Activated CD4-positive, CD25-positive, alpha-beta regulatory T cell treated with anti-CD3 and anti-CD28 coated beads, Interleukin-2, amount 50 U/mL, for 16 hours (primary cell): ENCODE measurements at places on chromosomes 3 and 15.

DNA sequence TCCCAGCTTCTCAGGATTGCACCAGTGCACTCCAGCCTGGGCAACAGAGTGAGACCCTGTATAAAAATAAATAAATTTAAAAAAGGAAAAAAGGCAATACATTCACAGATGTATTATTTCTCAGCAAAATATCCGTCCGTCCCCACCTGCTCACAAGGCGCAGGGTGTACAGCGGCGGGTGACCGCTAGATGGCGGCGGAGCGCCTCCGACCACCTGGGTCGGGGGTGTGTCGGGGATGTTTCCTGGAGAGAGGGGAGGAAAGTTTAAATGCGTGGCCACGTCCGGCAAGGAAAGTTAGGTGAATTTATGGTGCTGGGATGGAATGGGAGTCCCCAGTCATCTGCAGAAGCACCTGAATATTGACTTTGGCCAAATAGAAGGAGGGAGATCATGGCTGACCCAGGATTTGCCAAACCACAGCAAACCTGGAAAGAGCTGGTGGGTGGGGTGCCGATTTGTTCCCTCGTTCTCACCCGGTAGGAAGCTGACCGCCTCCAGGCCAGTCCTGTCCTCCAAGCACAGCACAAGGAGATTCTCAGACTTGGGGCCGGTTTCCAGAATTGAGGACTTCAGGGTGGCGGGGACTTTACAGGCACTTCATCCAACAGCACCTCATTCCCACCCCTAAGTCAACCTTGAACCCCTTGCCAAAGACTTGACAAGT is 88.3 kb downstream of the TMEM266 start:
- peak; percentile 33 for DNase-seq

DNA sequence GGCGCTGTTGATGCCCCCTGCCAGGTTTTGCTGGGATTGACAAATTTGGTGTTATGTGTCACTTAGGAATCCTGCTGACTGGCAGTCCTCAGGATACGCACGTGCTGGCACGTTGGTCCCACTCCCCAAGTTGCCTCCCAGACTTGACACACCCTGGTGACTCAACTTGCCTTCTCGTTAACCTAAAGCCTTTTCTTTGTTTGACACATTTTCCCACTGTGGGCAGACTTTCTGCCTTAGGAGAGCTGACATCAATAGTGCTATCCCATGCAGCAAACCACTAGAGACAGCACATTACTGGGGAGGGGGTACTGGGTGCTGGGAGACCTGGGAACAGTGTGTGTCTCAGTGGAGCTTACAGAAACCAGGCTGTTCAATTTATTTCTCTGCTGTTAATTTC is 104.3 kb downstream of the OXNAD1 start:
- no peak for DNase-seq

DNA sequence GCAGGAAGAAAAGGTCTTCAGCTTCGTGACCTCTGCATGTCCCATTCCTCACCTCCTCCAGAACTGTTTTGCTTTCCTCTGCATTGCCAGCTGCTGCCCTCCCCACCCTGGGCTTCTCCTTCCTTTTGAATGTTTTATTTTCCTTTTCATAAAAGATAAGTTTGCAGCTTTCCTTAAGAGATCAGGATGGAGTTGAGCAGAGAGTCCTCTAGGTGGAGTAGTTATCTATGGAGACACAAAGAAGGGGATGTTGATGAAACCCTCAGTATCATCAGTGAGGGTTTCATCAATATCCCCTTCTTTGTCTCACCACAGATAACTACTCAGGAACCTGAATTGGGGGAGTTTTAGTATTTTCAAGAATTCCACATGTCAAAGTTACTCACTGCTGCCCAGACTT is 19.0 kb upstream of the SLC25A36 start:
- DNase-seq, result no peak

DNA sequence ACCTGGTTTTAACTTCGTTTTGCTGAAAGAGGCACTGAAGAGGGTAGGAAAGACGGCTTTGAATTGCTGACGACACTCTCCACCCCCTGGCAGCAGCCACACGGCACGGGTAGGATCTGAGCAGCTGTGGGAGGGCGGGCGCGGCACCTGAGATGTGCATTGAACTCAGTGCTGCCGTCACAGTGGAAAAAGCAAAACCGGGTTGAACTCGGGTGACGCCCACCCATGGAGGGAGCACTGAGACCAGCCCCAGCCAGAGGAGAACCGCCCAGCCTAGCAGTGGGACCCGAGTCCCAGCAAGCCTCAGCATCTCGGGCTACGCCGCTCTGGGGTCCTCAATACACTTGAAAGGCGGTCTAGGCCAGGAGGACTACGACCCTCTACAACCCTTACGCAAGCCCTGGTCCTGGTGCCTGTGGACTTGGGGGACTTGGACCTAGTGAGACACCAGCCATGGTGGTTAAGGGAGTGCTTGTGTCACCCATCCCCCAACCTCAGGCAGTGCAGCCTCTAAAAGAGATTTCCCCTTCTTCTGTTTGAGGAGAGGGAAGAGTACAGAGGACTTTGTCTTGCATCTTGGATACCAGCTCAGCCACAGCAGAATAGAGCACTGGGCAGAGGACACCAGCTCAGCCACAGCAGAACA is 50.0 kb upstream of the RPL35A start:
- DNase-seq, result no peak

- DNase-seq, result no peak
Observed at GRCh38 chr15:67019884-67020520, 45.4 kb upstream of the SMAD3 start.

DNA sequence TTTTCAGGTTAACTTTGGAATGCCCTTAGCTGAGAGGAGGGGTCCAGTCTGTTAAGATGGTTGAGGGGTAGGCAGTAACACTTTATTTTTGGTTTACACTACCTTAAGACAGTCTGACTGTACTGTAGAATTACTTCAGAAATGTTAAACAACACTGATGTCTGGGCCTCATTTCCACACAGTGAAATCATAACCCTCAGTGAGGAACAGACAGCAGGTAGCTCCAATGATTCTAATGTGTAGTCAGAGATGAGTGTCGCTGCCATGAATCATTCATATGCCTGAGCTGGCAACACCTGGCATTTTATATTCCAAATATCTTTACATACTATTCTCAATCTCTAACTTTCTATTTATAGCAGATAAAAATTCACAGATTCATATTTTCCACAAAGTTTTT is 37.3 kb upstream of the POU1F1 start:
- no peak for DNase-seq

DNA sequence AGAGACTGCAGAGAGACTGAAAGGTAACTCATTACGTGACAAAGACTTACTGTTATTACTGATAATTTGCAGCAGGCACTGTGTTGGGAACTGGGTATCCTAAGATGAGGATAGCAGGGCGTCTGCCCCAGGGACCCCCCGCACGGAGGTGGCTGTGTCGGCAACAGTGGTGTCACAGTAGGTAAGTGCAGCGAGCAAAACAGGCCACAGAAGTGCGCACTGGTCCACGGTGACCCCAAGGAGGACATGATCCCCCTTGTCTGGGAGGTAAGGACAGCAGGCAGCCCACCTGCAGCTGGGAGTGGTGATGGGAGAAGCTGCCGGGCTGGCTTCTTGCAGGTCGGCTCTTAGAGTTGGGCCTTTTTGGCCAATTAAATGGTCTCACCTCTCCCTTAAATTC is 82.9 kb downstream of the FAM43A start:
- no peak for DNase-seq

DNA sequence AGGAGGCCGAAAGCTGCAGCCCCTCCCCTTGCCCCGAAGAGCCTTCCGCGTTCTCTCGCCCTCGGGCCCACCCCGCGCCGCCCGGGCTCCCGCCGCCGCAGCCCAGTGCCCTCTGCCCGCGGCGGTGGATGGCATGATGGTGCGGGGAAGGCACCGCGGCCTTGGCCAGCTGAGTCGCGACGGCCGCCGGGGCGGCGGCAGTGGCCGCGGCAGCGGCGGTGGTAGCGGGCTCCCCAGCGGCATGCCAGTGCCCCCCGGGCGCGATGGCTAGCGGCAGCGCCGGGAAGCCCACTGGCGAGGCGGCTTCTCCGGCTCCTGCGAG is 1.2 kb downstream of the TLNRD1 start:
- DNase-seq, result no peak

DNA sequence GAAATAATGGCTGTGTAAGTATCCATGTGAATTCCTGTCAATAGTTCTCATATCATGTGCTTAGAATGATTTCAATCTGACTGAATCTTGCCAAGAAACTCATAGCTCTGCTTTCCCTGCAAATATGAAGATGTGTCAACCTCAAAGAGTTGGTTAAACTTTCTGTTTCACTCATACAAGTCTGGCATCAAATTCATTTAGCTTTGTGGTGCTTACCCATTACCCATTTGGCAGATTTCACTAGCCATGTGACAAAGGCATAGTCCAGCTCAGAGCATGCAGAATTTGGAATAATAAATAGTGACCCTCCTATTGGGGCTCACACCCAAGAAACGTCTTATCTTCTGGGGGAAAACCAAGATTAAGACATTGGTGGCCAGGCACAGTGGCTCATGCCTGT is 256.6 kb upstream of the TPRG1 start:
- no peak for DNase-seq

GRCh38 chr3:124373524-124373923 is 356.7 kb upstream of the UMPS start:
- no peak for DNase-seq
